ENCODE measurements at places on chromosomes 5 and 9.

DNA sequence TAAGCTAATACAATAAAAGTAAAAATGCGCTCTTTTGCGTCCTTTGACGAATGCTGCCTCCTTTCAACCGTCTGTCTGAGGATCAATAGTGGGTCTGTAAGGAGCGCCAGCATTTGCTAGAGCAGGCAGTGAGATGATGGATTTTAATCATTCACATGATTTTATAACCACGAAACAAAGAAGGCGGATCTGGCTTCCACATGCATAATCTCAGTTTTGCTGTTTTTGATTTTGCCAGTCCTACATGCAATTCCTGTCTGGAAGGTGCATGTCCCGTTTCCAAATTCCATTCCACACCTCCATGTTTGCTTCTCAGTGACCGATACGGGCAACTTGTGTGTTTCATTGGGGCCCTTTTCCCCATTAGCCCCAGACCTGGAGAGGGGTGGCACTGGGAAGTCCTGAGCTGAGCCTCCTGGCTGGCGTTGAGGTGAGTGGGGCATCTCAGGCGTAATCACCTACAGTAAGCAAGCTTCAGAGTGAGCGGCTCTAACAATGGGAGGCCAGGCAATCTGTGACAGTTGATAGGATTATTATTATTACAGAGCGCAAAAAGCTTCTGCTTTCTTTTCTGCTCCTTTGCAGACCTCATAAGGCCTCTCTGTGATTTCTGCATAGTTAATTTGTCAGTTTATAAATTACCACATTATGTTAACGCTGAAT lies 405.4 kb downstream of the ZSWIM6 start:
- no peak for DNase-seq

DNA sequence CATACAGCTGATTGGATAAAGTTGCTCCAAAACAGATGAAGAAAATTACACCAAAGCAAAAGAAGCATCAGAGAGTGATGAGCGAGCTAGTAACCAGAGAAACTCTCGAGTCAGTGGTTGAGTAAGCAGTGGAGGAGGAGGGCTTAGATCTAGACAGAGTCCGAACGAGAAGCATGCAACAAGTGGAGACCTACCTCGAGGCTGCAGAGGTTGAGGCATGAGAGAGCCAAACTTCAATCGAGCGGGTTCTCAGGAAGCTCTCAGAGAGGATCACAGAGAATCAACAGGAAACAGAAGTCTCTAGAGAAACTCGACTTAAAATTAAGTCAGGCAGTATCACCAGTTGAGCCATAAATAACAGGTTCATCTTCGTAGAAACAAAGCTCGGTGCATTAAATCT lies 6.1 kb downstream of the RUSC2 start:
- no peak for DNase-seq

GRCh38 chr9:19127871-19128500 lies 694 bp upstream of the PLIN2 start:
- DNase-seq, result no peak

DNA sequence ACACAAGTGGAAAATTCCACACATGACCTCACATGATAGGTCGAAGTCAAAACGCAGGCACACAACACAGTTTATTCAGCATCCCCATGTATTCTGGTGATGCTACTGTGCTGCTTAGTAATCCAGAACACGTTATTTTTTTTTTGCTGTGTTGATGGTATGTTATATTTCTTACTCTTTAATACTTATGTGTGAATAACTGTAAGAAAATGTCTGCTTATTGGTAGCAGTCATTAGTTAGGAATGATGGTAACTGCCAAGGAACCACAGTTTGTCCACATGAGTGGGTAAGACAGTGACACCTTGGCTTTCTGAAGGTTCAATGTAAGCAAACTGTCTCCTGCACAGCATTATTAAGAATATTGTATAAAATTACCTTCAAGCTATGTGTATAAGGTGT lies 107.7 kb upstream of the DAPK1 start:
- DNase-seq, result no peak

DNA sequence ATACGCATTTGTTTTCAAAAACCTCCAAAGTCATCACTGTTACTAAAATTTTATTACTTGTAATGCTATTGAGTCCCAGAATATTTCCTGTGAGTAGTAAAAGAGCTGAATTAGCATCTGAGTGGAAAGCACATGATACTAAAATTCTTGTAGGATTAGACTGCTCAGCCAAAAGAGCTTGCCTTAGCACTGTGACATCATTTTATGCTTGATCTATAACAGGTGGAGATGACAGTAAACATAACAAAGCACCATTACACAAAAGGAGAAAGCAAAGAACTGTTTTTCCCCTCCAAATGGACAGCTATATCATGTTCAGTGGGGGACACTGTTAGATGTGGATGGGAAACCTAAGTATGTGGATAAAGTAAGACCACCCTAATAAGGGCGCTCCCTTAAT lies 5.8 kb upstream of the JAK2 start:
- no peak for DNase-seq

- DNase-seq, result no peak
Measured at GRCh38 chr5:95729115-95730010, 1.8 kb upstream of the RHOBTB3 start.

GRCh38 chr5:55913466-55914413 lies 62.6 kb downstream of the IL31RA start:
- no peak for DNase-seq

DNA sequence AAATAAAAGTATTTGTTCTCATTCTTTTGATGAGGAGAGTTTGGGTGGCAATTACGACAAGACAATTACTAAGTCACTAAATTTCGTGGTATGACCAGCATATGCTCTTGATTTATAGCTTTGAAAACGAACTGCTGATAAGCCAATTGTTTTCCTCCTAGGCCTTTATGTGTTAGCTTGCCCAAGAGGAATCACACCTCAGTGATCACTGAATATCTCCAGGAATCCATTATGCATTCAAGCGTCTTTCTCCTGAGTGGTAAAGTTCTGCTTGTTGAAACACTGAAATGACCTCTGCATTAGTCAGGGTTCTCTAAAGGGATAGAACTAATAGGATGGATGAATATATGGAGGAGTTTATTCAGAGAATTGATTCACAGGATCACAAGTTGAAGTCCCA lies 677.7 kb upstream of the MEF2C start:
- DNase-seq, result no peak

GRCh38 chr9:135772056-135772646 lies 70.2 kb downstream of the KCNT1 start:
- no peak for DNase-seq

DNA sequence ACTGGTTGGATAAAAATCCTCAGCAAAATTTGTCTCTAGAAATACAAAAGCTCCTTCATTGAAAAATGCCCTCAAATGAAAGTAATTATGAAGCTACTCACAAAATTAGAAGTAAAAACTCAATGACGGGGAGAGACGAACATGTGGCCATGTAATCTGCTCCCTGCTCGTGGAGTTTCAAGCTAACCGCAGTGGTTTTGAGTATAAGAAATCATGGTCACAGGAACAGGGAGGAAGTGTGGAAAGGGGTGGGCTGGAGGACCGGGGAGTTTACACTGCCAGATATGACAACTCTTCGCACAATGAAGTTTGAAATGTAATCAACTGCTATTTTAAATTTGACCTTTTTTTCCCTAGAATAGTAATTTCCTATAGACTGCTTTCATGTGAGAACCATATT lies 765.4 kb upstream of the DMAC1 start:
- DNase-seq, result no peak

DNA sequence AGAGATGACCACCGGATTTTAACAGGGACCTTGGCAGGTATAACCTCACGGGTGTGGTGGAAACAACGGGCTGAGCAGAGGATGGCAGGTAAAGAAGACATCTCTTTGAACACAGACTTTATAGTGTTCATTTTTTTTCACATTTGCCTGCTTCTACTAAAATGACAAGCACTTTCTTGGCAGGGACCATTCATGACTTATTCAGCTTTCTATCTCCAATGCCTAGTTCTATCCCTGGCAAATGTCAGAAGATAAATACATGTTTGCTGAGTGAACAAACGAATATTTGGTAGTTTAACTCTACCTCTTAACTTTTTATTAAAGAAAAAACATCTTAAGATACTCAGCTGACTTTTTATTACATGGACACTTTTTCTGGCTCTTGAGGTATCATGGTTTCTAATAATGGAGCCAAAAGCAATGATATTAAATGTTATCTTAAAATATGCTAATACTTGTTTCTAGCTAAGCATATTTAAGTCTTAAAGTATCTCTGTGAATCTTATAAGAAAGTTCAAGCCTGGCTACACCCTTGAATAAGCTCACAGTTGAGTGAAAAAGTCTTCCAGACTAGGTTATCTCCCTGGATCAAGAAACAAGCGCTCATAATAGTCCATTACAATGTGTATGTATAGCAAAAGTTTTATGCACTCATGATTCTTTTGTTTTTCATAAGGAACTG lies 8.5 kb downstream of the ELL2 start:
- no peak for DNase-seq

GRCh38 chr9:123174887-123175518 lies 93.4 kb downstream of the STRBP start:
- DNase-seq, result no peak

- no peak for DNase-seq
Measured at GRCh38 chr5:142667831-142668230, 18.1 kb downstream of the FGF1 start.

DNA sequence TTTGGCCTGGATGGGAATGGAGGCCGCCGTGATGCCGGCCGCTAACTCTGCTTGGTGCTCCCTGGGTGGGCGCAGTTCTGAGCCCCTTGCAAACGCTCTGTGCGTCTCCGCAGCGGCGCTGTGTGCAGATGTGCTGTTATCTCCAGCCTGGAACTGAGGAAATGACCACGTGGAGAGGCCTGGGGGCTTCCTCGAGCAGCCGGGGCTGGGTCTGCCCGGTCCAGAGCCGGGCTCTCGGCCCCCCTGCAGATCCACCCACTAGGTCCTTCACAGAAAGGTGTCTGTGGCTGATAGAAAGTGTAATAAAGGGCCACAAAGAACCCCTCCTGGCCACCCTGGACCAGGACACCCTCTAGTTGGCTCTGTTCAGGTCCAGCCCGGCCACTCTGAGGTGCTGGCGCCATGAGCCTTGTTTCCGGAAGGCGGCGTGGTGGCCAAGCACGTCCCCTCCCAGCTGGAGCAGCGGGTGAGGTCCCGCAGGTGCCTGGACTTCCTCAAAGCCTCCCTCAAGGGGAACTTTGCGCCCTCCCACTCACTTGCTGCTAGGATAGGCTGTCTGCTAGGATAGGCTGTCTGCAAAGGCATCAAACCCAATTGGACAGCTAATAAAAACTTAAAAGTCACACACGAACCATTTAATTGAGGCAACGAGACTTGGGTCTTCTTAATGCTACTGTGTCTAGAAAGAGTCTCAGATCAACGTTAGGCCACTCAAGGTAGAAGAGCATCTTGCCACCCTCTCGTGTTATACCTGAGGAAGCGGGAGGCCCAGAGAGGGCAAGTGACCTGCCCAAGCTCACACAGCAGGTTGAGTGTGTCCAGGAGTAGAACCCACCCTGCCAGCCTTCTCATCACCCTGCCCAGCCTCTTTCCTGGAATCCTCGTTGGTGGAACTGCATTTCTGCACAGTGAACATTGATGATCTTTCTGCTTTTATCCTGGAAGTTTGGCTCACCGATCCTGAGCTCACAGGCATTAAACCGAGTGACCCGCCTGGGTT lies 109.3 kb upstream of the FCN2 start:
- no peak for DNase-seq

DNA sequence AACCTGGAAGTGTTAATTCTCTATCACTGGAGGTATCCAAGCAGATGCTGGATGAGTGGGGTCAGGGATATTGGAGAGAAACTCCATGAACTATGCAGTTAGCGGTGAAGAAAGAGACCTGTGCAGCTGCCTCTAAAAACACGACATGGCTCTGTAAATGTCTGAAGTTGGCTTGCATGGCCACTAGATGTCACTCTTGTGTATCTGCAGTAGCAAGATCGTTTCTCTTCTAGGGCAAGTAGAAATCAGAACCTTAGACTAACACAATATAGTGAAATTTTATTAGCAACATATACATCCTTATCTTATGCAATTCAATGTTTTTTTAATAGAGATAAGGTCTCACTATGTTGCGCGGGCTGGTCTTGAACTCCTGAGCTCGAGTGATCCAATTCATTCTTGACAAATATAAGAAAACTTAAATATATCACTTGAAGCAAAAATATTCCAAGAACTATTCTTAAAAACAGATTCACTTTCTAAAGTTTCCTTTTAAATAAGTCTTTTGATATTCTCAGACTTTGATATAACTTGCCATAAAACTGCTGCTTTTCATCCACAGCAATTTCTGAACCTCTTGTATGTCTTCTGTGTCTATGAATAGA lies 2.9 kb downstream of the OR2S2 start:
- peak; percentile 28 for DNase-seq

- DNase-seq, result no peak
Measured at GRCh38 chr5:53080271-53080670, 29.3 kb downstream of the MOCS2 start.

- no peak for DNase-seq
Measured at GRCh38 chr9:104553261-104553660, 15.7 kb upstream of the OR13C8 start.

GRCh38 chr5:128528637-128529255 lies 9.3 kb downstream of the FBN2 start:
- DNase-seq, result no peak

GRCh38 chr5:14035859-14036503 lies 91.5 kb upstream of the DNAH5 start:
- no peak for DNase-seq

DNA sequence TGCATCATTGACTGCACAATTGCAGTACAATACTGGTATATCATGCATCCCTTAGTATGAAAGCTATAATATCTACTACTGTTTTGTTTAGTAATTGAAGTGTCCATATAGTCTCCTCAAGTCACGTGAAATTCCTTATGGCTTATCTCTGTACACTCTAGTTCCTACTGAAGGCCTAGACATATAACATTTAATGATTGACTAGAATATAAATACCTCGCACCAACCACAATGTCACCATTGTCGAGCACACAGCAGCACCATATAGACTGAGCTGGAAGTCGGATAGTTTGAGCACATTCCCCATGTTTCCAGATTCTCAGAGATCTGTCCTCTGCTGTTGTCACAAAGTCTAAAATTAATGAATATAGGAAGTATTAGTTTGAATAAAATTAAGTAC lies 21.4 kb downstream of the PLAA start:
- DNase-seq, result no peak

DNA sequence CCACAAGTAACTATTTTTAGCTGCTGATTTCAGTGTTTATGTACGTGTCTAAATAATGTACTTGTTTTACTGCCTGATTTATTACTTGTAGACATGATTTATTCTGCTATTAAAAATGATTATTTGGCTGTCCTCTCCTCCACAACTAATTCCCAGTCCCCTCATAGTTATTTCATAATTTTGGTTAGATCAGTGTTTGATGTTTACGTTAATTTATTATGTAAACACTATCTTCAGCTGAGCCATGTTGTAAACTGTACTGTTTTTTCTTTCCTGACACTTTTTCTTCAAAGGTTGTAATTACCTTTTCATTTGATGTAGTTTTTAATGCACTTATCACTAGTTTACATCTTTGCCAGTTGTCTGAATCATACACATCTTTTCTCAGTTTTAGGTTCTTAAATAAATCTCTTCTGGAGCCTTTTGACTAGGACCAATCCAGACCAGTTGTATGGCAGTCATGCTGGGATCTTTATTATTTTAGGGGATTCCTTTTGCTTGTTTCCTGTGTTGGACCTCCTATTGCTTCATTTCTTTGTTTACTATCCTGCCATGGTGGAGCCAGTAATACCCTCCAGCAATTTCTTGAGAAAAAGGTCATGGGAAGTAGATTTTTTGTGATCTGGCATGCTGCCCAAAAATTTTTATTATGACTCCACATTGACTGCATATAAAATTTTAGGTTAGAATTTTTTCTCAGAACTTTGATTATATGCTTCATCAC lies 16.1 kb downstream of the AP3S1 start:
- no peak for DNase-seq
